GOT3 (cell line): ENCODE measurements at places on chromosomes 4 and X.

DNA sequence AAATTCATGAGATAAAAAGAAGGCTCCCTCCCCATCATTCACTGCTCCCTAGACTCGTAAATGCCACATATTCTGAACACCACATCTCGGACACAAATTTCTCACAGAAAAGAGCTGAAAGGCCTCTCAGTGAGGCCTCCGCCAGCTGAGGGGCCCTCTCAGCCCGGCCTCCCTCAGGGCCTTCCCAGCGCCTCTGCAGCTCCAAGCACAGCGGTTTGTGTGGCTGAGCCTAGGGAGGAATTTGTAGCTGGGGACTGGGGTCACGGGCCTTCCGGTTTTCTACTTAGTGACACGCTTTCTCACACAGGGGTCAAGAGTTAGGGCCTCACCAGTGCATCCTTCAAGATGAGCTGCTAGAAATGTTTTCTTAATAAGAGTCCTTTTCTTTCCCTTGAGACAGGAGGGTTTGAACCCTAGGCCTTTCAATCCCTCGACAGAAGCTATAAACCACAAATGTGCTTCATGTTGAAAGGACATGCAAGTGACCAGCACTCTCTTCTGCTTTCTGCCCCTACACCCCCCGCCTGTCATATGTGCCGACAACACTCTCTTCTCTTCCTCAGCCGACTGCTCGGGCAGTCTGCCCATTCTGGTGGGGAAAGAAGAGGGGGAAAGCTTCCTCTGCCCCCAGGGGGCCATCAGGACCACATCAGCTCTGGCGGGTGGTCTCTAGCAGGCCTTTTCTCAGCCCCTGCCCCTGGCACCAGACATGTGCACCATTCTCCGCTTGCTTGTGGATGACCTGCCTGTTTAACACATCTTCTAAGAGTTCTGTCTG is 104.9 kb downstream of the CHIC2 start:
- DNase-seq, result no peak

- no peak for DNase-seq
These were observed 266.8 kb upstream of the LDB2 start for GRCh38 chr4:17165286-17165685.

DNA sequence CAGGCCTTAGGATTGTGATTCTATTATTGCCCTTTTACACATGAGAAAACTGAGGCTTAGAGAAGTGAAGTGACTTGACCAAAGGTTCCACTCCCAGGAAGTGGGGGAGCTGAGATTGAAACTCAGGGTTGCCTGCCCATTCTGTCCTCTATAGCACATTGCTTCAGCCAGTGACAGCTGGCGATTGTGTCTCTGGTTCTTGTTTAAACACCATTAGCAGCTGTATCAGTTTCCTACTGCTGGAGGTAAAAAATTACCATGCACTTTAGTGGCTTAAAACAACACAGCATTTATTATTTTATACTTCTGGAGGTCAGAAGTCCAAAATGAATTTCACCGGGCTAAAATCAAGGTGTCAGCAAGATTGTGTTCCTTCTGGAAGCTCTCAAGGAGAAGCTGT is 205.8 kb upstream of the MAMLD1 start:
- no peak for DNase-seq

DNA sequence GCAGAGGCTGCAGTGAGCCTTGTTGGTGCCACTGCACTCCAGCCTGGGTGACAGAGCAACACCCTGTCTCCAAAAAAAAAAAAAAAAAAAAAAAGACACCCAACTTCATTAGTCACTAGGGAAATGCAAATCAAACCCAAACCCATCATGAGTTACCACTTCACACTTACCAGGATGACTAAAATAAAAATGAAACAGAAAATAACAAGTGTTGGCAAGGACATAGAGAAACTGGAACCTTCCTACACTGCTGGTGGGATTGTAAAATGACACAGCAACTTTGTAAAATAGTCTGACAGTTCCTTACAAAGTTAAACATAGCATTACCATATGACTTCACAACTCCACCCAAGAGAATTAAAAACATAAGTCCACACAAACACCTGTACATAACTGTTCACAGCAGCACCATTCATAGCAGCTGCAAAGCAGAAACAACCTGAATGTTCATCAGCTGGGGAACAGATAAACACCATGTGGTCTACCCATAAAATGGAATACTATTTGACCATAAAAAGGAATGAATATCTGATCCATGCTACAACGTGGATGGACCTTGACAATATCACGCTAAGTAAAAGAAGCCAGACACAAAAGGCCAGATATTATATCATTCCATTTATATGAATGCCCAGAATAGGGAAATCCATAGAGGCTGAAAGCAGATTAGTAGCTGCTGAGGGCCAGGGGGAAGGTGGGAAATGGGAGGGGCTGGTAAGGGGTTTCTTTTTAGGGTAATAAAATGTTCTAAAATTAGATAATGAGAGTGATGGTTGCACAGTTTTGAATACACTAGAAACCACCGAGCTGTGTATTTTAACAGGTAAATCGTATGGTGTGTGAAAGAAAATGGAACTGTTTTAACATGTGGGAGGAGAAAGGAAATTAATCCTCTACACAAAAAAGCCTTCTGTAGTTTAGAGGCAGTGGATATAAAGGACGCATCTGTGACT is 18.3 kb downstream of the CD99L2 start:
- DNase-seq, result no peak

DNA sequence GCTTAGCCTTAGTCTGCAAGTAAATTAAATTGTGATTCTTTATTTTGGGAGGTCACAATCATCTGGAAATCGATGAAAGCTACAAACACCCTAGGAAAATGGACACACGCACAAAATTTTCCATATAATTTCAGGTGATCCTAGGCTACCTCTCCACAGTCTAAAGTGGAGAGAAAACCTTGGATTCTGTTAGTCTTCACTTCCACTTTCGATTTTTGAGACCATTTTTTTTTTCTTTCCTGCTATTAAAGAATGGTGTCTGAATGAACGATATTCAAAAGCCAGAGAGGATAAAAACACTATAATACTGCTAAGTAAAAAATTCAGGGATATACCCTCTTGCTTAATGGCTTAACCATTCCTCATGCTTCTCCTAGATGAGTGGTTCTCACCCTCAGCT is 1.7 kb downstream of the FBXL5 start:
- DNase-seq, result no peak

GRCh38 chr4:107058828-107059227 is 22.7 kb upstream of the DKK2 start:
- DNase-seq, result no peak

DNA sequence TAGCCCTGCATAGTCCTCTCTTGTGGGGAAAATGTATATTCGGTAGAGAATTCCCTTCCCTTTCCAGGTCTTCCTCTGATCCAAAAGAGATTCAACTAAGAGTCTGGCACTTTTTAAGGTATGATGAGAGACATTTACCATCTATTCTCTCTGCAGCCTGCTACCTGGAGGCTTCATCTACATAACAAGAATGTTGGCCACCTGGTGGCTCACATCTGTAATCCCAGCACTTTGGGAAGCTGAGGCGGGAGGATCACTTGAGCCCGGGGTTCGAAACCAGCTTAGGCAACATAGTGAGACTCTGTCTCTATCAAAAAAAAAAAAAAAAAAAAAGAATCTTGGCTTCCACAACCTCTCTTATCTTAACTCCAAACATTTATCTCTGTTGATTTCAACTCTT is 40.4 kb upstream of the NOCT start:
- no peak for DNase-seq

GRCh38 chrX:130999360-130999759 is 58.8 kb upstream of the ARHGAP36 start:
- DNase-seq, result no peak

- no peak for DNase-seq
These were observed 70.7 kb upstream of the HCCS start for GRCh38 chrX:11040405-11040804.

DNA sequence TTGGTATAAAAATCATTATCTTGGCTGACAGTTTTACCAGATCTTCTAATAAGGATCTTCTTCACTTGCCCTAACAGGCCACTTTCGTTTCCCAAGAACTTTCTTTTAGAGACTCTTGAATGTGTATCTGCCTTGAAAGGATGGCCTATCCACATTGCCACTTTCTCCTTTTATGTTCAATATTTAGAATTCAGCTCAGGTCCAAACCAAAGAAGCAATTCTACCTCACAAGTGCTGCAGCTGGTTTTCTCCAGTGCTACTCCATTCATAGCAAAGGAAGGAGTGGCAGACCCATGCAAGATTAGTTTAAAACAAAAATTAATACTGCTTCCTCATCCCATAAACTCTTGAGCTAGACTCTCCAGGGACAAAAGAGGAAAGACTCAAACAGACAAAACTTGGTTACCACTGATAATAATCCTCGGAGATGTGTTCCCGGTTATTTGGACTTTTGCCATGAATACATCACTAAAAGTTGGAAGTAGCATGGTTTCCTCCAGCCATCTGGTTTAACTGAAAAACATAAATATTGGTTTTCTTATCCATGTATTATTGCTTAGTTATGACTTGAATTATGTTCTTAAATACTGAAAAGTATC is 401.8 kb downstream of the PABPC4L start:
- no peak for DNase-seq

GRCh38 chr4:167897116-167897515 is 195.2 kb upstream of the ANXA10 start:
- DNase-seq, result no peak

DNA sequence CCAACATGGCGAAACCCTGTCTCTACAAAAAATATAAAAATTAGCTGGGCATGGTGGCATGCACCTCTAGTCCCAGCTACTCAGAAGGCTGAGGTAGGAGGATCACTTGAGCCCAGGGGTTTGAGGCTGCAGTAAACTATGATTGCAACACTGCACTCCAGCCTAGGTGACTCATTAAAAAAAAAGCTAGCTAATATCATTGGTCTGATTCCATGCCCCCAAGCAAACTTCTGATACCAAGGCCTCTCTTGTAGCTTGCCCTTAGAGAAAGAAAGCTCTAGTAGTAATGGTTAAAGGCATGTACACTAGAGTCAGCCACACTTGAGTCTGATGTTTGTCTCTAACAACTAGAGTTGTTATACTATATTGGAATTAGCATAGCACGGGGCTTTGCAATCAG is 32.6 kb upstream of the PHF8 start:
- no peak for DNase-seq
